ENCODE measurements at places on chromosomes 12 and 14.

GRCh38 chr14:25053585-25053984 lies 3.6 kb upstream of the STXBP6 start:
- DNase-seq: no peak

GRCh38 chr14:39169541-39169900 lies 612 bp downstream of the TRAPPC6B start:
- no peak for DNase-seq

DNA sequence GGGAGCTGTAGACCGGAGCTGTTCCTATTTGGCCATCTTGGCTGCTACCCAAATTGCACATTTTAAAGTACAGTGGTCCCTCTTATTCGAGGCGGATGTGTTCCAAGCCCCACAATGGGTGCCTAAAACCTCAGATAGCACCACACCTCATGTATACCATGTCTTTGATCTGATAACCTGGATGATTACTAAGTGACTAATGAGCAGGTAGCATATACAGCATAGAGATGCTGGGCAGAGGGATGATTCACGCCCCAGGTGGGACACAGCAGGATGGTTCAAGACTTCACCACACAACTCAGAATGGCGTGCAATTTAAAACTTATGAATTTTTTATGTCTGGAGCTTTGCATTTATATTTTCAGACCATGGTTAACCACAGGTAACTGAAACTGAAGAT lies 255.0 kb downstream of the AKAP6 start:
- DNase-seq: no peak

DNA sequence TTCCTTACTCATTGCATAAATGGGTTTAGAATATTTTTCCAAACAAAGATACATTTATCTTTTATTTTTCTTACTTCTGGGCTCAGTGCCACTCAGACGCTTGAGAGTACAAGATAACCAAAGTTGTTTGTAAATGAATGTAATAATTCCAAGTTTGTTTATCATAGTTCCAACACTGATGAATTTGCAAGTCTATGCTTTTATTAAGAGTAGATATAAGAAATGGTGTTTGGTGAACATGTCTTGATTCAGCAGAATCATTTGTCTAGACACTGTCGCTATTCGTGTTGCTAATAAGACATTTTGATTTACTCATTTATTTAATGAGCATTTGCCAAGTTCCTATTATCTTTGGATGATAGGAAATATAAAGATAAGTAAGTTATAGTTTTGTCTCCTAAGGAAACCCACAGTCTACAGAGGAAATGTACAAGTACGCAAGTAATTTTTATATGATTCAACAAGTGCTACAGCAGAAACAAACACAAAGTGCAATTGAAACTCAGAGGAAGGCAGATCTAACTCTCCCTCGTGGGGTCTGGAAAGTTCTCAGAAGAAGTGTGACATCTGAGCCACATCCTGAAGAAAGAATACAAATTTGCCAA lies 132.8 kb upstream of the FSCB start:
- no peak for DNase-seq

DNA sequence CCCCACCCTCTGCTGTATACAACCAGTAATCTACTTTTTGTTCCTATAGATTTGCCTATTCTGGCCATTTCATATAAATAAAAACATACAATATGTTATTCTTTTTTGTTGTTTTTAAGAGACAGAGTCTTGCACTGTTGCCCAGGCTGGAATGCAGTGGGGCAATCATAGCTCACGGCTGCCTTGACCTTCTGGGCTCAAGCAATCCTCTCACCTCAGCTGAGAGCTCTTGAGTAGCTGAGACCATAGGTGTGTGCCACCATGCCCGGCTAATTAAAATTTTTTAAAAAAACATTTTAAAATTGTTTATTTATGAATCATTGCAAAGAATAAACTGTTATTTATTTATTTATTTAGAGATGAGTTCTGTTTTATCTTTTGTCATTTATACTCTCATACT lies 11.6 kb downstream of the PTGR2 start:
- DNase-seq: no peak

DNA sequence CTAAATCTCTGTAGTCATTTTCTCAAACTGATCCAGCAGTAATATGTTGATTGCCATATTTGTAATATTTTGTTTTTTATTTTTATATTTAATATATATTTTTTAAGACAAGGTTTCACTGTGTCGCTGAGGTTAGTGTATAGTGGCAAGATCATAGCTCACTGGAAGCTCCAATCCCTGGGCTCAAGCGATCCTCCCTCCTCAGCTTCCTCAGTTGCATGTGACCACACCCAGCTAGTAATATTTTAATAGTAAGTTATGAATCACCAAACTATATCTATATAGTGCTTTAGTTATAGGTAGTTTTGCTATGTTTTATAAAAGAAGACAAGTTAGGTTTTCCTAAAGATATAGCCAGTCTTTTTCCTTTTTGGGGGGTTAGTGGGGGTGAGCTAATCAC lies 22.0 kb upstream of the LRIG3 start:
- no peak for DNase-seq

DNA sequence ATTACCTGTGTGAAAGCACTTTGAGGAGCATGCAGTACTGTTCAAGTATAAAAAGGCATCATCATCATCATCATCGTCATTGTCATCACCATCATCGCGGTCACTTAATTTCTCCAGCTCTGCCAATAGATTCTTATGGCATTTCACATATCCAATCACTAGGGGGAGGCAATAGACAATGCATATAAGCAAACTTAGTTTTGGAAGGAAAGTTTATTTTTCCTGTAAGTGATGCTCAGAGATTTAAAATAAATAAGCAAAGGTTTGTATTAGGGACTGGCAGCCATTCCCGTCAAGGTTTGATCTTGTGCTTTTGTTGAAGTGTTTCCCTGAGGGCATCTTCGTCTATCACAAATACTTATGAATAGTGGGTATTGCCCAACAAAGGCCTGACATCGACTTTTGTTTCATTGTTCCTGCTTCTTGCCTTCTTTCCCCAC lies 127.4 kb downstream of the KTN1 start:
- DNase-seq: no peak

DNA sequence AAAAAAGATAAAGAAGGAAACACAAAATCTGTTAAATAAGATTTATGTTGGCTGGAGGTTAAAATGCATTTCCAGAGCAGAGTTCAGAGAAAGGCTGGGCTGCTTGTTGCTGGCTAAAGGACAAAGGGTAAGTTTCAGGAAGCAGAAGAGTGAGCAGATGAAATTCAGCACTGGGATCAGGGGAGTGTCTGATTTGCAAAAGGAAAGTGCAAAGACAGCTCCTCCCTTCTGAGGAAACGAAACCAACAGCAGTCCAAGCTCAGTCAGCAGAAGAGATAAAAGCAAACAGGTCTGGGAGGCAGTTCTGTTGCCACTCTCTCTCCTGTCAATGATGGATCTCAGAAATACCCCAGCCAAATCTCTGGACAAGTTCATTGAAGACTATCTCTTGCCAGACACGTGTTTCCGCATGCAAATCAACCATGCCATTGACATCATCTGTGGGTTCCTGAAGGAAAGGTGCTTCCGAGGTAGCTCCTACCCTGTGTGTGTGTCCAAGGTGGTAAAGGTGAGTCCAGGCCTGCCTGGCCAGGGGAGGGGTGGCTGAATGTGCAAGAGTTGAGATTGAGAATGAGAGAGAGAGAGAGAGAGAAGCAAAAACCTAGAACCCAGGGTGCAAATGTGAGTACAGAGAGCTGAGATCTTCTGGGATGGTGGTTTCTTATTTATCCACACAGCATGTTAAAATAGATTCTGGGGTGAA lies at the start of gene OAS1:
Gene OAS1, plus strand, starts transcription at position 251 of the 703 bp plus-strand sequence. Its CDS starts 78 bp downstream, at position 329.
- DNase-seq: no peak

- DNase-seq: no peak
Measured at GRCh38 chr14:69355607-69356281, 42.4 kb downstream of the ERH start.

GRCh38 chr12:124493809-124494750 lies 73.3 kb downstream of the NCOR2 start:
- peak; percentile 54 for DNase-seq

DNA sequence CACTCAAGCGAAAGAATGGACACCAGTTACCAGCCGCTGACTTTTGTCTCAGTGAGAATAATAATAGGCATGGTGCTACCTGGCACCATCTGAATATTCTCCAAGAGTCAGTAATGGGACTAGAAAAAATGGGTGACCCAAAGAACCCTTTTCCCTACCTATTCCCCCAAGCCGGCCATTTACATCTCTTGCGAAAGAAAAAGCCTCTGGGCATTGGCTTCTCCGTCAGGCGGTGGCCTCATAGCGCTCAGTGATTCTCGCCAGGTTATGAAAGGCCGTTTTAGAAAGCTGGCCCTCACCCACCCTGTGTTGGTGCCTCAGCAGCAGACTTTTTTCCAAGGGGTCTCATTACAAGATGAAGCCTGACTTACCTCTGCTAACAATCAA lies 523 bp upstream of the SLC6A15 start:
- no peak for DNase-seq

DNA sequence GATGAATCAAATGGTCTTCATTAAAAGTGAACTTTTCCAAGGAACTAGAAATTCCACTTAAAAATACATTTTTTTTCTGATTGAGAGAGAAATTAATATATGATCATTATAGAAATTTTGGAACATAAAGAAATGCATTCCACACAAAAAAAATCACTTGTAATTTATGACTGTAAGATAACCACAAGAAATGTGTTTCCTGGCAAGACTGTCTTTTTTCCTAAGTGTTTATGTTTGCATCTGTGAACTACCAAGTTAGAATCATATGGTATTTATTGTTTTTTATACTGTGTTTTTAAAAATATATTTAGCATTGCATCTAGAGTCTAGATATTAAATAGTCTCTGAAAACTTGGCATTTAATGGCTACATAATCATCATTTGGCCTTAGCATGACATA lies 726.8 kb downstream of the BCL11B start:
- no peak for DNase-seq

- DNase-seq: no peak
Measured at GRCh38 chr14:88048351-88048750, 43.4 kb downstream of the GPR65 start.

GRCh38 chr12:77377622-77378021 lies 312.3 kb upstream of the E2F7 start:
- no peak for DNase-seq

DNA sequence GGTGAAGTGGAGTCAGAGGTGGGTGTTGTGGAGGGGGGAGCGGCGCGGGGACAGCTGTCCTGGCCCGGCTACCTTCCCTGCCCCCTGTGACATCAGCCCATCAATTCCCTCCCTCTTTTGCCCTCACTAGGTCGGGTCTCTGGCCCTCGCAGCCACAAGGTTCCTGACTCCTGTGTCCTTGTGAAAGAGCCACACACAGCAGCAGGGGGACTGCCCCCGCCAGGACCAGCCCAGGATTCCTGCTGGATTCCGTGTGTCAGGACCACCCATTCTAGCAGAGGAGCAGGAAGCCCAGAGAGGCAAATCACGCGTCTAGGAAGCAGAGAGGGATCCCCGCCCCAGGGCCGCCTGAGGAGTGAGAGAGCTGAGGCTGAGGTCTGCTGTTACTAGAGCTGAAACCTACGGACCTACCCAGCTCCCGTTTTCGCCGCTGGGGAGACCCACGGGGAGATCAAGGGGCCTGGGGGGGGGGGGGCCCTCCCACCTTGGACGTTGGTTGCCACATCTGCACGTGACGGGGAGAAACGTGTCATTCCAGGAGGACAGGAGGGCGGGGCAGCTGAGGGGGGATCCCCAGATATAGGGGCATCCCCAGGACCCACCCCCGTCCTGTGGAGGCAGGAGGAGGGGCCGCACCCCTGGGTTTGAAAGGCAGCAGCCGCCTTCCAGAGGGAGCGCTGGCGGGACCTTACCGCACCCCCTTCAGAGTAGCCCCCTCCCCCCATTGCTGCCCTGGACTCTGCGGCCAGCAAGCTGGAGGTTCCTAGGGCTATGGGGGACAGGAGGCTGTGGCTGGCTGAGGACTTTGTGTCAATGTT lies 12.5 kb upstream of the INF2 start:
- DNase-seq: no peak

DNA sequence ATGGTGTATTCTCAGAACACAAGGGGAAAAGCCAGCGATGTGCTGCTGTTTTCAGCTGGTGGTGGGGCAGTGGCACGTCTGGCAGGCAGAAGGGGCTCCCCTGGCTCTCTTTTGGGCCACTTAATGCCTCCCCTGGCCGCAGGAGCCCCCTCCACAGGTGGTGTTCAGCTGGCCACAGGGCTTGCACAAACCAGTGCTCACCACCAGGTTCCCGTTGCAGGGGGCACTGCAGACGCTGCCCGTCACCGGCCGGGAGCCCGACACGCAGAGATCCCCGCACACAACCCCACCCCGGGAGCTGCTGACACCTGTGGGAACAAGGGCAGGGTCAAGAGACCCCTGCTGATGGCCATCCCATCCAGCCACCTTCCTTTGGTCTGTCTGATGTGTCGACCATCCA lies 6.7 kb downstream of the KRT83 start:
- DNase-seq: no peak

GRCh38 chr14:52740751-52741150 lies 10.8 kb downstream of the STYX start:
- DNase-seq: no peak
